ENCODE measurements at places on chromosomes 2 and 18.

DNA sequence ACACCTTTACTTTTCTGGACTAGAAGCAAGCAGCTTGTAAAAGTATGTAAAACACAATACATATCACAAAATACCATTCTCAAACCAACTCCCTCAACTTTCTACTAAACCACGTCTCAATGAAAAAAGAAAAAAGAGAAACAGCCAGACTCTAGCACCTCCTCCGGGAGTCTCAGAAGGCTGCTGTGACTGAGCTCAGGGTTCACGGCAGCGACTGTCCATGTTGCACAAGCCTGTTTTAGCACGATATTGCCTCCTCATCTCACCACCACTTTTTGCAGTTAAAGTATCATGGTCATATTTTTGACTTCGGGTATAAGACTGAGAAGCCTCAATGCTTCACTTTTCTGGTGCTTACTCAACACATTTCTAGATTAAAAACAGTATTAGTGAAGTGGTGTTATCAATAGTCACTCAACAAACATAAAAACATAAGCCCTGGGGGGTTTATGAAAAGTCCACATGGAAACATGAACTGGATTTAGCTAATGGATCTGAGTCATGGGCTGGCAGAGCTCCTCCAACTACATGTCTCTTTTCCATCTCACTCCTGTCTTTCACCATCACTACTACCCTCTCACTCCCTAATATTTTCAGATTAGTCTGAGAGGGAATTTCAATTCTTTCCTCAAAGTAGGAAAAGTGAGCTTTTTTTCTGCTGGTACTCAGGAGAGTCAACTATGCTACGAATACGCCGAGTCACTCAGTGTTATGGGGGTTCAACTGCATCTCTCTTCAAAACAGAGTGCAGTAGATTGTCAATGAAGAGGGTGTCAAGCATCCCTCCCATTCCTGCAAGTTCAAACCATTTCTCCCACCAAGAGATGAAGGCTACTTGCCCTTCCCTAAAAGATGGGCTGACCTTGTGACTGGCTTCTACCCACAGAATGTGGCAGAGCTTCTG lies 113.7 kb downstream of the OSR1 start:
- DNase-seq, result no peak

DNA sequence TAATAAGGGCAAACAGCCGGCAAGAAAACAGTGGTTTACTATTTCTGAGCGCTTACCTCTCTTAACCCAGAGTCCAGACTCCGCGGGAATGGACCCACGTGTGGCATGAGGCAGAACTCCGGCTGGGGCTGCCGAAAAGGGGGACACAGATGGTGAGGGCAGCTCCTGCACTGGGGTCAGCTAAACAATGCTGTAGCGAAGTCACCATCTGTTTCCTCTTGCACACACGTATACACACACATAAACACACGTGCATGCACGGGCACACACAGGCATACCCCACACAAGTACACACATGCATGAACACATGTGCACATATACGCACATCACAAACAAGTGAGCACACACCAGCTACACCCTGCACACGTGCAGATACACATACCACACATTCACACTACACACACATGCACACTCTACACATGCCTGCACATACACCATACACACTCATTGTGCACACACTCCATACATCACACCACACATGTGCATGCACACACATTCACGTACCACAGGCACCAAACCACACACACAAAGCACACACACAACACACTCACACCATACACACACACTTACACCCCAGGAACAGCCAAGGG lies 105.9 kb upstream of the ID2 start:
- no peak for DNase-seq

GRCh38 chr2:197311421-197312033 lies 947 bp upstream of the ANKRD44 start:
- no peak for DNase-seq

- no peak for DNase-seq
Measured at GRCh38 chr18:58046794-58047555, 2.9 kb downstream of the NEDD4L start.

DNA sequence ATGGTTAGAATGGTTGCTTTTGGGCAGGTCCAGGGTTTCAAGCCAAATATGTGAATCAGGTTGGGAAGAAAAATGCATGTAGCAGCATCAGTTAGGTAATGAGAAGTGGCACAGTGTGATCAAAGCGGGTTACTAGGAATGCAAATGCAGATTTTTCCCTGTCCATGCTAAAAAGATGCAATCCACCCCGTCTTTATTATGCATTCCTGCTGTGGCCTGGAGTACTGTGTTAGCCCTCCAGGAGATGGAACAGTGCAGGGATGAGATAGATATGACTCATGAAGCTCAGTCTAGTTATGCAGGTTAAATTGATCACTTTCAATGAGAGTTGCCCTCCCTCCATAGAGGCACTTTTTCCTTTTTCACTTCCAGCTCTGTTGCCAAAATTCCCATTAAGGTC lies 283.8 kb downstream of the CTNNA2 start:
- DNase-seq, result no peak

DNA sequence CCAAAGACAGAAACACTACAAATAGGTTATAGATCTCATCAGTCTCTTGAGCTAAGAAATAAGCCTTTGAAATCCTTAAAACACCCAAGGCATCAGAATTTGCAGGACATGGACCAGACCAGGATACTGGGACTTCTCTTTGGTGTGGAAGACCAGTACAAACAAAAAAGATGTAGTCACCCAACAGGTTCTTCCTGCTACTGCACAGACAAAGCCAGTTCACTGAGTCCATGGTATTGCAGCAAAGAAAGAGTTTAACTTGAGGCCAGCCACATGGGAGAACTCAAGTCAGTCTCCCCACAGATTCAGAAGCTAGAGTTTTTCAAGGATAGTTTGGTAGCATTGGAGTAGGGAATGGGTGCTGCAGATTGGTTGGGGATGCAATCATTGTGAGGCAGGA lies 169.6 kb upstream of the NDUFV2 start:
- DNase-seq, result no peak

DNA sequence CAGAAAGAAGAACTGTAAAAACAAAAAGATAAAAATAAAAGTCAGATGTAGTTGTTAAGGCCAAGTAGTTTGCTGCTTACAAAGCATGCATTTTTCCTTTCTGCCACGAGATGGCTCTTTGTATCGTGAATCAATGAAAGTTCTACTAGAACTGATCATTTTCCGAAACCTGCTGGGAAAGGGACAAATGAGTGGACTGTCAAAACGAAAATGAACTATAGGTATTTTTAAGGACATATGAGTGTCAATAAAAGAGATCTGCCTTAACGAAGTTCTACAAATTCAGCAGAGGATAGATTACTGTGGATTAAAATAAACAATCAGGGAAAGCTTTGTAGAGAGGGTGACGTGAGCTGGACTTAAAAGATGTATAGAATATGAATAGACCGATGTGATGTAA lies 15.0 kb upstream of the ELOA2 start:
- peak; percentile 54 for DNase-seq

GRCh38 chr2:150853263-150853662 lies 365.8 kb upstream of the RND3 start:
- DNase-seq, result no peak

- no peak for DNase-seq
Measured at GRCh38 chr2:149735237-149735958, 147.8 kb upstream of the MMADHC start.

DNA sequence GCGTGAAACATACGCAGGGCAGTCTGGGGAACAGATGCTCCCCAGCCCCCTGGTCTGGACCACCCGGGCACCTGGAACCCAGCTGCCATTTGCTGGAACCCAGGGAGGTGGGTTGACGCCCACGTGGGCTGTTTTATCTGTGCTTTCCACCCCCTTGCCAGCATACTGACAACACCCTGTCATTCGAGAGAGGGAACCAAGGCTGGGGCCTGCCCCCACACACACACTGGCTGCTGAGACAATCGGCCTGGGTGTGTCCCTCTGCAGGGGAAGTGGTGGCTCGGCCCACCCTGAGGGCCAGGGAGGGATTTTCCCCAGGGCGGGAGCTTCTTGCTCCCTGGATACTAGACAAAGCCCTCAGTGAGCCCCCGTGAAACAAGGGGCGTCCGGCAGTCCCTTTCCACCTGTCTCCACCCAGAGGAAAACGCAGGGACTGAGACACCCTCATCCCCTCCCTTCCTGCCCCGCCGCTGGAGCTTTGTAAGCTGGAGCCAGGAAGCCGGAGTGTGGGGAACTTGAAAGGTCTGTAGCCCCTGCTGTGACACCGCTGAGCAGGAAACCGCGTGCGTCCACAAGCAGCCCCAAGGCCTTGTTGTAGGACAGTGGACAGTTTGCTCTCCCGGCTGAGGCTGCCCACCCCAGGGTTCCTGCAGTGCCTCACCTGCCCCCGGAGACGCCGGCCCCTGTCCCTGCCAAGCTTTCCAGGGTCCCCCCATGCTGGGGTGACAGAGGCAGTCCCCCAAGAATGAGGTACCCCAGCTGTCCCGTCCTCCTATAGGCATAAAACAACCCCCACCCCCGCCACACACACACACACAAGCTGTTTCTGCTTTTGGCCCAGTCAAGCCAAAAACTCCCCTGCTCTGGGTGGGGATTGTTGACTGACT lies 14.1 kb upstream of the KLF11 start:
- DNase-seq, result peak; percentile 98

GRCh38 chr2:158664987-158665386 lies 130.1 kb upstream of the DAPL1 start:
- DNase-seq, result no peak

DNA sequence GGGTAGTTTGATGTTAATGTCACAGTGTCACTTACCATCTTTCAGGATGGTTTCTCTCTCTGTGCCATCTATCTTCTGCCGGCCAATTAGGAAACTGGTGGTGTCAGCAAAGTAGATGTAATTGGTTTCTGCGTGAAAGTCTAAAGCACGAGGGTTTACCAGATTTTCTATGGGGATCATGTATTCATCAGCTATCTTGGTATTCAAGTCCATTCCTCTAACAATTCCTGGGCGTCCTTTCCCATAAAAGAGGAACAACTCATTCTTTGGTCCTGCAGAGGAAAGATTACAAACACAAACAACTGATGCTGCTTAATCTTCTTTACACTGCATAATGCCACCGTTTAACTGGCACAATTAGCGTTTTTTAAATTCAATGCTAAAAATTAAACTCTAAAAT lies 1081.9 kb downstream of the LRP1B start:
- DNase-seq, result no peak

DNA sequence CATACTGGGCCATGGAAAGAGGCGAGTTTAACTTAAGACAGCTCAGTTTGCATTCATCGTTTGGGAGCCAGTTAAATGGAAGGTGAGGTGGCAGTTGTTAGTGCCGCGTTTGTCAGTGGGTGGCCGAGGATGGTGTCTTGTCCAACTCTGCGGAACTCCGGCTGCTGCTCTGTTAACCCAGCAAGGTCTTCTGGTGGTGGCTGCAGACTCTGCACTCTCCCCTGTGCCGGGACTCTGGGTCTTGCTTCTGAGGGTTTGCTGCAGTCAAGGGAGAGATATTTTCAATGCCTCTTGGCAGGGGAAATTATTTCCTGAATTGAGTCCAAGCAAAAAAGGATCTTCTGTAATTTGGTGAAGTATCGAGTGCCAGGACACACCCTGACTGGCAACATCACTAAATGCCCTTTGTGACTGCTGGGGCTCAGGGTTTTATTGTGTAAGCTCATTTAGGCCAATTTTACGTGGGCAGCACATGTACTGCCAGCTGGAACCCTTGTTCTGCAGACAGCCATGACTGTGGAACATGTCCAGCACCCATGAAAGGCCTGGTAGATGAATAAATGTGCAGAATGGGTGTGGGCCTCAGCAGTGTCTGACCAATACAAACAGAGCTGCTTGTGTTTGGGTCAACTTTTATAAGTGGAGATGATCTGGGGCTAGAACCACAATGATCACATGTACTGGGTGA lies 58.1 kb downstream of the IL1R2 start:
- DNase-seq, result no peak

Data from hematopoietic multipotent progenitor cell treated with erythropoietin and hydrocortisone succinate and interleukin-3 and kit ligand, for 8 days (in vitro differentiated cells).